ENCODE measurements at places on chromosomes 1 and 21.

DNA sequence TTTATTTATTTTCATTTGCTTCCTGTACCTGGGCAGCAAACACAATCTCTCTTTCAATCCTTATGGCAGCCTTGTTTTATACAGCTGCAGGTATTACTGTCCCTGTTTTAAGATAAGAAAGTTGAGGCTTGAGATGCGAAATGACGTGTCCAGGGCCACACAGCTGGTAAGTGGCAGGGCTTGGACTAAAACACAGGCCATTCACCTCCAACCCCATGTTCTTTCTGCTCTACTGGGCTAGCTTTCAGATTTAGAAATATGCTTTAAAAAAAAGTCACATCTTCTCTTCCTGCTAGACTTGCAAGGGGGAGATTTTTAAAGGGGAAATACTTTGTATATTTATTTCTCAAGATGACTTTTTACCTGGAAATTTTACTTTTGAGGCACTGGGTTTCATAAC lies 62.8 kb downstream of the CNST start:
- no peak for DNase-seq

DNA sequence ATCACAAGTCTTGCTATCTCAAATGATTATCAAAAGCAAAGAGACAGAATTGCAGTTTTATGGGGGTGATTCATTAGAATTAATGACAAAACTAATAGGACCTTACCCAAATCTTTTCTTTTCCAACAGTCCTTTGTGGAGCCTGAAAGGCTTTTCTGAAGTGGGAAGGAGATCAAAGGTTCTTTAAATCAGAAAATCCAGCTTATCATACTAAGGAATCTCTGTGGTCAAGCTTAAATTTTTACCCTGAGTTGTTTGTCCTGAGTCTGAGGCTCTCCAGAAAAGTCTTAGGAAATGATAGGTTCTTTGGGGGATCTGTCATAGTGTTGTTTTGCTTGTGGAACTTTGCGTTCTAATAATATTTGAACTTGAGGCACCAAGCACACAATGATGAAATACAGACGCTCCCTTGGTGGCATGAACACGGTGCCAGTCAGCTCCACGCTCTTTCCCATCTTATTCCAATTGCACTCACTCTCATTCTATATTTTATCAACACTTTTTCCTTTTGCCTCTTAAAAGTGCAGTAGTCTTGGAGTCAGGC lies 38.0 kb upstream of the COL24A1 start:
- no peak for DNase-seq

DNA sequence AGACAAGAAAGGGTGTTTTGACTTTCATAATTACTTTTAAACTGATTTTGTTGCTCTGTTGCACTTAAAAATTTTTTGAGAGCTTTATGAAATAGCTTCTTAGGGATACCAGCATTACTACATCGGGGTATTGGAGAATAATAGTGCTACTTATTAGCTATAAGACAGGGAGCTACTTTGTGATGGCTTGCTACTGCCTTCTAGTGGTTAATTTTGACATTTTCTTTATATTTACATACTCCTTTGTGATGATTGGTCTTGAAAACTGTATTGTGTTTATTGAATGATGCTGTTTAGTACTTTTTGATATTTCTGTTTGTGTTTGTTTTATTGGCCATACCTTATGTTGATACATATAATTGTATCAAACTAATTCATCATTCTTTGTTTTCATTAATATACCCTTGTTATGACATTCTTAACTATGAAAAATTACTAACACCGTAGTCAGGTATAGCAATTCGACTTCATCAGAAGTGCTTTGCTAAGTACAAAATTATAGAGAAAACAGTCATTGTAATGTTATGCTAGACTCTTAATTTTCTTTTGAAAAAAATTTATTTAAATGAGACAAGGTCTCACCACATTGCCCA lies 85.5 kb downstream of the CLIC4 start:
- no peak for DNase-seq

DNA sequence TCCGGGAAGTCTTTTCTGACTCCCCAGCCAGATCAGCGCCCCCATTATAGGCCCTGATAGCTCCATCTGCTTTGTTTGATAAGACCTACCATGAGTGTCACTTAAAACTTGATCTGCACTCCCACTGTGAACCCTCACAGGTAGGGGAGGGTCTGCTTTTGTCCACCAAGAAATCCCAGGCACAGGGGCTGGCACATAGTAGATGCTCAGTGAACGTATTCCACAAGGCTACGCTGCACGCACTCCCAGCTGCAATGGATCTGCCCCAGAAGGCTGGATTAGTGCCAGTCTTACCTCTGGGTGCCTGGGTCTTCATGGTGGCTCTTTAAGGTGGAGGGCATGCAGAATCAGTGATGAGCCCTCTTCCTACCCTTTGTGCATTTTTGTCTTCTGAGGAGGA lies 447.1 kb downstream of the PTPRU start:
- no peak for DNase-seq

- no peak for DNase-seq
Observed at GRCh38 chr1:180907313-180908055, 5.2 kb upstream of the KIAA1614 start.

GRCh38 chr1:224851848-224852261 lies 77.6 kb upstream of the DNAH14 start:
- no peak for DNase-seq

DNA sequence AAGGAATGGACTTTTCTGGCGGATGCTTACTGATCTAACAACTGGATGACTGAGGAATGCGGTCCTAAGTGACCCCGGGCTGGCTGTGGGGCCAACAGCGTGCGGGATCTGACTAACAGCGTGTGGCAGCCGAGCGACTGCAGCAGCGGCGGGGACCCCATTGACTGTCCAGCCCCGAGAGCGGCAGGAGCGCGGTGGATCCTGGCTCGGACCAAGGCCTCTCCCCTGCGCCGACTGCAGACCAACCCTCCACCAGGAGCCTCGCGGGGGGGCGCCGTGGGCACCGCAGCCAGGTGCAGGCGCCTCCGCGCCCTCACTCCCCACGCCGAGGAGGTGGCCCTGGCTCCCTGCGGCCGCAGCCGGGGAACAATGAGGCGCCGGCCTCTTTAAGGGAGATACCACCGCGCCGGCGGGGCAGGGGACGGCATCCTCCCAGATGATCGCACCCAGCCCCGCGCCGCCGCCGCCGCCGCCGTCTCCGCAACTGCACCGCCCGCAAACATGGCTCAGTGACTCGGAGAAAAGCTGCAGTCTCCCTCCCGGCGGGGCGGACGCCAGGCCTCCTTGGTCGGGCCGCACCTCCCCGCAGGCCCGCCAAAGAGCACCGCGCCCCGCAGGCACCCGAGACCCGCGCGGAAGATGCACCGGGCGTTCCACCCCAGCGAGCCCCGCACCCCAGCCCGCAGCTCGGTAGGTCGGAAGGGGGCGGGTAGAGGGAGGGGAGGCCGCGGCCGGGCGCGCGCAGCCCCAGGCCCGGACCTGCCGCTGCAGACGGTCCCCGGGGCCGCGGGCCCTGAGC lies 694 bp upstream of the PDIK1L start:
- peak; percentile 45 for DNase-seq

DNA sequence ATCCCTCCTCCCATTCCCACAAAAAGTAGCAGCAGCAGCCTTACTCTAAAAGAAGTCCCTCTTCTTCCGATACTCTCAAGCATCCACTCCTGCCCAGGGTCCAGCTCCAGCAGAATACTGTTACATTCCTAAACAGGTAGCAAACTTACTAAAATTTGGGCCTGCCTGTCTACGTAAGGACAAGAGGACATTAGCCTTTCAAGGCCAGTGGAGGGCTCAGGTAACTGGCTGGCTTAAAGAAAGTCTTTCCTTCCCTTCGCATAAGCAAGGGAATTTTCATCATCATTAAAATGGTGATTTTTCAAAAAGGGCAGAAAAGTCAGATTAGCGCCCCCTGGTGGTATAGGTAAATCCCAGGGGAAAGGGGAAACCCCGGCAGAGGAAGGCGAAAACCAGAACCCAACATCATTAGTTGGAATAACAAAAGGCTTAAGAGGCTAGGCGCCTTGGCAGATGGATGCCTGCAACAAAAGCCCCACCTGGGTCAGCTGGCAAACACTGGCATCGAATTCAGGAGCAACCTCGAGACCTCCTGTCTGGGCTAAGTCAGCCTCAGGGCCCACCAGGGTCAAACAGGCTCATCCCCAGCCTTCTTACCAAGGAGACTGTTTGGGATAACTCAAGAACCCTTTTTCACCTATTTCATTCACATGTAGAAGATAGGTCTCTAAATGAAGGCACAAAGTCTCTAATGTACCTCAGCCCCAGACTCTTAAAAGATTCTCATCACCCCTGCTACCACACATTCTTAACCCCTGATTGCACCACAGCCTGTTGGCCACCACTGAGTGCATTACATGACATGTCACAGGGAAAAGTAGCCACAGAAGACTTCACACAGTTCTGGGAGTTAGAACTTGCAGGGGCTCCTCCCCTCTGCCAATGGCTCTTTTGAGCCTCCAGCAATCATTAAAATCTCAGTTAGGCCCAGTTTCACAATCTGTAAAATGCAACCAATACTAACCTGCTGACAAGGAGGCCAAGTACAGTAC lies 36.7 kb downstream of the ERI3 start:
- peak; percentile 48 for DNase-seq

Measured in H54 (cell line).